DMS153 (cell line): ENCODE measurements at places on chromosomes 3 and 15.

DNA sequence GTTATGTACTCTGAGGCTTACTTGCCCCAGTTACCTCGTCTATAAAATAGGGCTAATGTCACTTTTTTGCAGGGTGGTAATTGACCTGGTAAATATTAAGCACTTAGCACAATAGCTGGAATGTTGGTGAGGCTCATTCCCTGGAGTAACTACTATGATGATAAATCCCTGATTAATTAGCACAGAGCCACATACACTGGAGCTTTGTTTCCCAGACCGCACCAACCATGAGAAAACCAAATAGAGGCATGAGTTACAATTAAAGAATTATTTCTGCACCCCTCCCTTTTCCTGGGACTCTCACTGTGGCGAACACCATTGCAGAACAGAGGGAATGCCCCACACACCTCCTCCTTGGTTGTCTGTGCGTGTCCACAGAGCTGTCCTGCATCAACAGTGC is 76.6 kb upstream of the CPOX start:
- no peak for DNase-seq

GRCh38 chr3:66457252-66457651 is 43.6 kb downstream of the LRIG1 start:
- no peak for DNase-seq

DNA sequence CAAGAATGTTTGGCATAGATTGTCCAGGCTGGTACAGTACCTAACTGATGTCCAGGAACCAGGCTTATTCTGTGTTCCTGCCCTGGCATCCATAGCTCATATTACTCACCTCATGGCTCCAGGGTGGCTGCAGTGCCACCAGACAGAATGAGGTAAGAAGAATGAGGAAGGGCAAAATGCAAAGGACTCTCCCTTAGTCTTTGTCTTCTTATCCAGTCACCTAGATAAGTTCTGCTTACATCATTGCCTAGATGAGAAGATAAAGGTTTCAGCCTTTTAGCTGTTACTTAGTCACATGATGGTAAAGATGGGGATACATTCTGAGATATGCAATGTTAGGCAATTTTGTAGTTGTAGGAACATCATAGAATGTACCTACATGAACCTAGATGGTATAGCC is 45.8 kb downstream of the CHP1 start:
- DNase-seq, result no peak

DNA sequence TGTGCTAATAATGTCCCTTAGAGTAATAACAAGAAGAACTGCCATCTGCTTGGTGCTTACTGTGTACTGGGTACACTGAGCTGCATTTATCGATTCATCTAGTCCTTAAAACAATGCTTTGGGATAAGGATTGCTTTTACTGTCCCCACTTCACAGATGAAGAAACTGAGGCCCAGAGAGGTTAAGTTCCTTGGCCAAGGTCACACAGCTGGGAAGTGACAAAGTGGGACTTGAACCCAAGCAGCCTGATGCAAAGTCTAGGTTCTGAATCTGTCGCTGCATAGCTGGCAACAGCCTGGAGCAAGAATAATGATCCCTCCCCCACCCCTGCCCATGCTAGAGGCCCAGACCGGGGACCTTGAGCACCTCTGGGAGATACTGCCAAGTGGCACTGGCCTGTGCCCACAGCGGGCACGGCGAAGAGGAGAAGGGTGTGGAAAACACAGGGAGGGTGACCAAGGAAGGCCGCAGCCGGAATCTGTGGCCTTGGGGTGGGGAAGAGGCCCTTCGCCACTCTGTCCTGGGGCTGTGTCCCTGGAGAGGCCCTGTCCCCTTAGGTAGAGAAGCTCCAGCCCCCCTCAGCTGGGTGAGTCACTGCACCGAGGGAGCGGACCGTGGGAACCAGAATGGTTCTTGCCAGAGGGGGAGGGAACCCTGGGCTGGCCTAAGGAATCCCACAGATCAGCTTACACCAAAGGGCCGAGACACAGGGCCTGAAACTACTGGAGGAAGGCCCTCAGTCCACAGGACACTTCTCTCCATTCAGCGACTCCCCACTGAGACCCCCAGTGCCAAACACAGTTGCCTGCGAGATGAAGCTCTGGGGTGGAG is 3.5 kb downstream of the PLXND1 start:
- no peak for DNase-seq

DNA sequence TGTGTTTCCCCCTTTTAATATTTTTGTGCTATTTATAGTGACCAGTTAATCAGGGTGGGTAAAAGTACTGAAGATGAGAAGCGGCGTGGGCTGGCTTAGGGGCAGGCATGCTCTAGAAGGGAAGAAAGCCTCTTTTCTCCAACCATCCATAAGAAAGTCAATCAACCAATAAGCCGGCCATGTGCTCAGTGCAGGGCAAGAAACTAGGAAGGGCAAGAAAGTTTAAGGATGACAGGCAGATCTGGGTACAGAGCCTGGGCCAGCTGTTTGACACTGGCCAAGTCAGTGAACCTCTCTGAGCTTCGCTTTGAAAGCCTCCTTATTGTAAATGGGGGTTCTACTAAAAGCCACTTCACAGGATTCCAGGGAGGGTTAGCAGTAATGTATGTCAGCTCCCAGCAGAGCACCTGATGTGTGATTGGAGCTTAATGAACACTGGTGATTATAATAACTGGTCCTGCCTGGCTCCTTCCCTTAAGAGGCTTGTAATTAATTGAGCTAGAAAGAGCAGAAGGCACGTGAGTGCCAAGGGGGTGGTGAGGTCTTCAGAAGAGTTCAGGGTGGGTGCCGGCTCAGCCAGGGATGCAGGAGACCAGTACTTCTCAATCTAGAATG is 5.7 kb upstream of the CHRNA3 start:
- DNase-seq, result no peak

DNA sequence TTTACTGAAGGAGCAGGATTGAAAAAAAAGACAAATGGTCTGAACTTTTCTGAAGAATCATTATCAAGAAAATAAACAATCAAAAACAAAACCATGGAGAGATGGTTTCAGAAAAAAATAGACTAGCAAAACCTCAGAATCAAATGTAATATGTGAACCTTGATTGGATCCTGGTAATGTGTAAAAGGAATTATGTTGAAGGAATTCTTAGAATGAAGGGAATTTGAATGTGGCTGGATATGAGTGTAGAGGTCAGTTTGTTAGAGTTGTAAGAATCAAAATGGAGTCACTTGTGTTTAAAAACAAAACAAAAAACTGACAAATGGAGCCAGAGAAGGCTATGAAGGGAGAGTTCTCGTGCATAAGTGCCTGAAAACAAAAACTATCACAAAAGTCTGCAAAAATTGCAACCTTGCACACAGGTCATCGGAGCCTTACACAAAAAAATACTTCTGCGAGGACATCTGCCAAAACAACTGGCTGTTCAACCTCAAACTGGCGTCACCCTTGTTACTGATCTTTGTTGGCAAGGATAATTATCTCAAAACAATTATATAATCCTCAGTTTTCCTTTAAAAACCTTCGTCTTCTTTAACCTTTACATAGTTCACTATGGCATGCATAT is 19.1 kb upstream of the ATP13A3 start:
- no peak for DNase-seq

DNA sequence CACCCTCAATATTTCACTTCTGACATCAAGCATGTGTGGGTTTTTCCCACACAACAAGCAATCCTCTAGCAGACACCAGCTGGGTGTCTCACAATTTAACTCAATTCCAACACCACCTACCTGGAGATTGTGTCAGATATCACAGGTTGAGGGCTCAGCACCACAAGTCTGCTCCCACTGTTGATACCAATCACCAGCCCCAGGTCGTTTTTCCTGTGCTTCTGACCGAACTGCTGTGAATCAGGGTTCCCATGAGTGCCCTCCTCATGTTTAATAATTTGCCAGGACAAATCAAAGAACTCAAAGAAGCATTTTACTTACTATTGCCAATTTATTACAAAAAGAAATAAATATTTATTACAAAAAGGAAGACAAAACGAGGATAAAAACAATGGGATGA is 25.0 kb upstream of the PRR20G start:
- DNase-seq, result no peak
